ENCODE measurements at places on chromosomes 6 and 20. TPM values are rescaled to one million over a fixed set of nuclear protein-coding genes. Genes with fewer than 3 reads are reported as not detected.

DNA sequence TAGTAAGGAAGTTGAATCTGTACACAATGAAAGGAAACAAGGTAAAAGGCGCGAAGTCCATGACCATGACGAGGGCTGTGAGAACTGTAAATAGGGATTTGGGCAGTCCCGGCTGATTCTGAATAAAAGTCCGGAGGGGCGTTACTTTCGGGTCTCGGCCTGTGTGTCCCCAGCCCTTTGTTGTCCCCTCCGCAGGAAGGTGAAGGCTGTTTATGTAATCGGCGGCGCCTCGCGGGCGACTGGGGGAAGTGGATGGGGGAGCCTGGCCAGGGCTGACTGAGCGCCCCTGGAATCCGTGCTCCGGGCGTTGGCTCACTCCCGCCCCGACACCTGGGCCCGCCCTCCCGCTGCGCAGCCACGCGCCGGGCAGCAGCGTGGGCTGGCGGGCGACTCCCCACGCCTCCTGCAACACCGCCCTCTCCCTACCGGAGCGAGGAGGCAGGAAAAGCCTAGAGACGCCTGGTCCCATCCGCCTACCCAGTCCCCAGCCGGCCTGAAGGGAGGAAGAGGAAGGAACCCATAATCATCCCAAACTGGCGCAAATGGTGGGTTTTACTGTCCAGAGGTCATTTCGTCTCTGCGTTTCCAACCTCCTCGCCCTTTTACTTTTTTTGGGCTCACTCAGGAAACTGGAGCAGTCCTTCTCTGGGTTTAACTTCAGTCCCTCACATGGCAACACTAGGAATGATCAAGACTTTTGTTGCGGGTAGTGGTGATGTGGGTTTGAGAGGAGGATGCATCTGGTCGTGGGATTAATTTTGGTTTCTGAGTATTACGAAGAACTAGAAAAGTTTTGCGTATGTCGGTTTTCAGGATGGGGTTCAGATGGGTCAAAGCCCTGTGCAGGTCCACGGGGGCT is 12.1 kb downstream of the TRIM31 start:
- DNase-seq: peak; percentile 64

GRCh38 chr6:119052987-119053386 is 25.5 kb downstream of the FAM184A start:
- no peak for DNase-seq

DNA sequence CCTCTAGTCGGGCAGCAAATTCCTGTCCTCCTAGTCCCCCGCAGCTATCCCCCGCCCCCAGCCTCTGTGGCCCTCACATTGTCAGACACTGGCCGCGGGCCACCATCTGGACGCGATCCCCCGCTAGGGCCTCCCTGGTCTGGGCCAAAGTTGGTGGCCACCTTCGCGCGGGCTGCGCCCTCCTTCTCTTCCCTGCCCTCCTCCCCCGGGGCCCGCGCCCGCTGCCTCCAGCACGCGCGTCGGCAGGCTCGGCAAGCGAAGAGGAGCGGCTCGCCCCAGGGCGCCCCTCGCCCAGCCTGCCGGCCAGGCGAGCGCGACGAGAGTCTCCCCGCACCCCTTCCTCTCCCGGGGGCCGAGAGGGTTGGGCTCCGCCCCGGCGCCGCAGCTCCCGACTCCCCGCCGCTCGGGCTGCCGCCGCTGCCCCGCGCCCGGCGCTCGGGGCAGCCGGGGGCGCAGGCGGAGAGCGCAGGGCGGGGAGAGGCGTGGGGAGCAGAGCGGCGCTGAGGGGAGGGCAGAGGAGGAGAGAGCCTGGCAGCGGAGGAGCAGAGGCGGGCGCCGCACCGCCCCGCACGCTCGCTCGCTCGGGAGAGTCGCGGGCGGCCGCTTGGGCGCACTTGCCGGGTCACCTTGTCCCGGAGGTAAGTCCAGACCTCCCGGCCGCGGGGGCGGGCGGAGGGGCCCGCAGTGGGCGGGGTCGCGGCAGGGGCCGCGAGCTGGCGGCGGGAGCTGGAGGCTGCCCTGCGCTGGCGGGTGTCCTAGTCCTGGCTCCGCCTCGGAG is at the start of gene SYNDIG1:
TSS of gene SYNDIG1 (plus strand) at position 514 of the 778 bp plus-strand sequence. CDS start 73,469 bp downstream, outside the sequence.
- no peak for DNase-seq

DNA sequence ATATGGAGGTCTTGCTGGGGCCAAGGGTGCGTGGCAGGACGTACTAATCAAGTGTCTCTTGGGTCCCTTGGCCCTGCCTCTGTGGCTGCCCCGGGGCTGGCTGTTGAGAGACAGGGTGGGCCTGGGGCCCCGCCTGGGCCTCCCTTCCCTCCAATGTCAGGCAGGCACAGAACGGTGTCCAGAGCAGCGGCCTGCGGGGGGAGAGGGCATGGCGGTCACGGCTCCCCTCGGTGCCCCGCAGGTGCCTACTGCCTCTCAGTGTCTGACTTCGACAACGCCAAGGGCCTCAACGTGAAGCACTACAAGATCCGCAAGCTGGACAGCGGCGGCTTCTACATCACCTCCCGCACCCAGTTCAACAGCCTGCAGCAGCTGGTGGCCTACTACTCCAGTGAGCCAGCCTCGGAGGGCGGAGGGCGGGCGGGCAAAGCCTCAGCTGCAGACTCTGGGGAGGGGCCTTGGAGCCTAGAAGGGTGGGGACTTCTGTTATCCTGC is 50.0 kb downstream of the SRC start:
- DNase-seq: no peak

GRCh38 chr6:137645850-137646249 is 151.7 kb upstream of the OLIG3 start:
- no peak for DNase-seq

The DEFB132 gene
- not detected for polyA plus RNA-seq

The SGK2 gene
- polyA plus RNA-seq: 0.38 TPM

DNA sequence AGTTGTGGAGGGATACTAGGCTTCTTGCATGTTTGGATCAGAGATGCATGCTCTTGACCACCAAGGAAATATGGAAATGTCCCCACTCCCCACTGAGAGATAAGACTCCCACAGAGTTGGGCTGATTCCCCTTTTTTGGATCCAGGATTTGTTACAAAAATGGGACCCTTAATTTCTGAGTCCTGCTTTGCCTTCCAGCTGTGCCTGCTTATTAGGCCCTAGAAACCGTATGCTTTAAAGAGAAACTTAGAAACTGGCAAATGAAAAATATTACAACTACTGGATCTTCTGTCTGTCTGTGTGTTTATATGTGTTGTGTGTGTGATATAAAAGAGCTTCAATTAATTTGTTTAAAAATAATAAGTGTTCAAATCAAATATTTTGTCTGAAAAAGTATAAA is 817.6 kb upstream of the CITED2 start:
- no peak for DNase-seq

DNA sequence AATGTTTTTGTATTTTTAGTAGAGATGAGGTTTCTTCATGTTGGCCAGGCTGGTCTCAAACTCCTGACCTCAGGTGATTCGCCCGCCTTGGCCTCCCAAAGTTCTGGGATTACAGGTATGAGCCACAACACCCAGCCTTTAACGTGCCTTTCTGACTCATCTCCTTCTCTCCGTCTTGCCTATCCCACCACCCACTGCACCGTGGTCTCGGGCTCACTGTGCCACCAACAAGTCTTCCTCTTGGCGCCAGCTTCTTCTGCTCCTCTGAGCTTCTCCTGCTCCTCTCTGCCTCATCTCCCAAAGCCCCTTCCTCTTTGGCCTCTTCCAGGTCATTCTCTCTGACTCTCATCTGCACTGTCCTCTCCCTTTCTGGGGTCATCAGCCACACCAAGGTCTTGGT is 41.0 kb downstream of the TMEM242 start:
- DNase-seq: no peak

- DNase-seq: no peak
Measured at GRCh38 chr6:45521226-45521625, 143.5 kb upstream of the SUPT3H start.

DNA sequence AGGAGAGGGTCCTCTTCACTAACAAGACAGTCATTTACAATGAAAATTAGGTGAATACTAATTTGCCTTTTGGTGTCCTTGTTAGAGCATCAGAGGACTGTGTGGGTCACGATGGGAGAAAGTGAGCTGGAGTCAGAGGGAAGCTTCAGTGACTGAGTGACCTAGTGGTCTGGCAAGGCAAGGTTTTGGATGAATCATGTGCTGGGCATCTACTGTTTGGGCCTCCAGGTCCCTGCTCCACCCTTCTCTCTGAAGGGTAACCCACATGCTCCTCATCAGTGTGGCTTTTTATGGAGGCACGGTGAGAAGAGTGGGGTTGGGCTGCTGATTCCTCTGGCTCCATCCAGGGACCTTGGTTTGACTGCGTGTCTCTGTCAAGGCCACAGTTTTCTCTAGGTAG is 60.5 kb upstream of the EXOC2 start:
- DNase-seq: no peak

- DNase-seq: no peak
Measured at GRCh38 chr6:39615622-39616021, 109.6 kb downstream of the KIF6 start.

The SLC23A2 gene
- 104 TPM for polyA plus RNA-seq

GRCh38 chr6:2551705-2552104 is 199.0 kb downstream of the MYLK4 start:
- DNase-seq: no peak

DNA sequence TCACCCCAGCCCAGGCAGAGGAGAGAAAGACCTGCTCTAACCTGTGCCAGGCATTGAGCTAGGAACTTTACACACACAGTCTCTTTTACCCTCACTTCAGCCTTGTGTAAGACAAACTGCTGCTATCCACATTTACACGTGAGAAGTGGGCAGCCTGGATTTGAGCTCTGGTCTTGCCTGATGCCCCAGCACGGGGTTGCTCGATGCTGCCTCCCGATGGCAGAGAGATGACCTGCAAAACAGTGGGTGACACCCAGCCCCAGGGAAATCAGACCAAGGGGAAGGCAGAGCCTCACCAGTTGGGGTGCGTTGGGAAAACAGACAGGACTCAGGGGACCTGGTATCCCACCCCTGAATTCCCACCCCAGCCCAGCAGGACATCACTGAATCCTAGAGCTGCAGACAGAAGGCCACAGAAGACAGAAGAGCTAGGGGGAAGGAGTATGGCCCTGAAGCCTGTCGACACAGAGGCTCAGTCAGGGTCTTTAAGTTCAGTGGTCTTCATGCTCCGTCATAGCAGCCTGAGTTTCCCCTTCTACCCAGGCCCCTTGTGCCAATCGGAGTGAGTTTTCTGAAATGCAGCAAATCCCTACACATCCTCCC is 990 bp downstream of the BPI start:
- DNase-seq: peak; percentile 31

- peak; percentile 83 for DNase-seq
Measured at GRCh38 chr20:57514273-57514751, 10.6 kb downstream of the CTCFL start.

GRCh38 chr6:63795826-63796225 is 160.2 kb downstream of the PHF3 start:
- DNase-seq: no peak

The GGTLC1 gene
- polyA plus RNA-seq: not detected

The HLA-G gene
- polyA plus RNA-seq: not detected

The ERVFRD-1 gene
- polyA plus RNA-seq: 0.09 TPM

- no peak for DNase-seq
Measured at GRCh38 chr6:152669895-152670294, 27.8 kb upstream of the MYCT1 start.

- no peak for DNase-seq
Measured at GRCh38 chr20:61295249-61295648, 43.2 kb downstream of the CDH4 start.

DNA sequence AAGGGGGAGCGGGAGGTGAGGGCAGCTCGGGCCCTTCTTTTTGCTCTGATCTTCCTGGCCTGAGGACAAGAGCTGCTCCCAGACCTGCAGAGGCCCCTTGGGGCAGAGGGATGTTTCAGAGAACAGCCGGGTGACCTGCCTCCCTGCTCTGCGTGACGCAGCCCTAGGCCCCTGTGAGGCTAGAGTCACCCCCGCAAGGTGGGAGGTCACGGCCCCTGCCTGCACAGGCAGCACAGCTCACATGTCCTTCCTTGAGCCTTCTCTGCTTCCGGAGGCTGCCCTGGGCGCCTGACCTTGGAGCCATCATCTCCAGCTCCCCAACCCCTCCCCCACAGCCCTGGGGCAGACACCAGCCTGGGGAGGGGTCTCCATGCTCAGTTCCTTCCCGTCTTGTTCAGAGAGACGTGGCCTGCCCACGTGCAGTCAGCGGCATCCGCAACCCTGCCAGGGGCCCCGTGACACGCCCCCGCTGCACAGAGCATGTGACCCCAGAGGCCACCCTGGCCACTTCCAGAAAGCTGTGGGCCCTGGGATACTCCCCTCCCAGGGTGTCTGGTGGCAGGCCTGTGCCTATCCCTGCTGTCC is at the start of gene BIRC7:
TSS of gene BIRC7 (plus strand) at position 507 of the 585 bp plus-strand sequence. CDS start 192 bp downstream, outside the sequence.
- DNase-seq: no peak

The EFCAB8 gene
- 0.40 TPM for polyA plus RNA-seq
